ENCODE measurements at places on chromosomes 2 and 18.

- DNase-seq = no peak
Measured at GRCh38 chr2:62145478-62146100, 50.3 kb upstream of the B3GNT2 start.

DNA sequence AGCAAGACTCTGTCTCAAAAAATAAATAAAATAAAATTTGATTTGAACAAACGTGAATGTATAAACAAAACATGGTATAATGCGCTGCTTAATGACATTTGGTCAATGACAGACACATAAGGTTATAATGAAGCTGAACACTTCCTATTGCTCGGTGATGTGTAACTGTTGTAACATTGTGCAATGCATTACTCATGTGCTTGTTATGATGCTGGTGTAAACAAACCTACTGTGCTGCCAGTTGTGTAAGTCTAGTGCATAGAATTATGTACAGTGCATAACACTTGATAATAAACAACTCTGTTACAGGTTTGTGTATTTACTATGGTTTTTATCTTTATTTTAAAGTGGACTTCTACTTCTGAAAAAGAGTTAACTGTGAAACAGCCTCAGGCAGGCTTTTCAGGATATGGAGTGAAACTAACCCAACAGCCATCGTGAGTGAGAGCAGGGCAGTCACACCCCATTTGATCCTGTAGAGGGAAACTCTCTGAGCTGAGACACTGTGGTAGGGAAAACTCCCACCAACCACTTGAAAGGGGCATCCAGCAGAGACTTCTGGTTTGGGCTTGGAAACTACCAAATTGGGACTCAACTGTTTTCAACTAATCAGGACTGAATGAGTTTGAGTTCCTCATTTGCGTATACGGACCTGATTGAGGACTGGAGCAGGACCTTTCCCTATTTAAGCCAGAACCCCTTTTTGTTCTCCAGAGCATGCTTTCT is 8.7 kb upstream of the RPRD1A start:
- no peak for DNase-seq

DNA sequence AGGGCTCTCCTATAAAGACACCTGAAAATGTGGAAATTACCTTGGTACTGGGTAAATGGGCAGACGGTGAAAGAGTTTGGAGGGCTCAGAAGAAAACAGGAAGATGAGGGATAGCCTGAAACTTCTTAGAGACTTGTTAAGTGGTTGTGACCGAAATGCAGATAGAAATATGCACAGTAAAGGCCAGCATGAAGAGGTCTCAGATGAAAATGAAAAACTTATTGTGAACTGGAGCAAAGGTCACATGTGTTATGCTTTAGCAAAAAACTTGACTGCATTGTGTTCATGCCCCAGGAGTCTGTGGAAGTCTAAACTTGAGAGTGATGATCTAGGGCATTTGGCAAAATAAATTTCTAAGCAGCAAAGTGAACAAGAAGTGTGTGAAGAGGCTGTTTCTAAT is 137.1 kb downstream of the CBLN2 start:
- DNase-seq = no peak

DNA sequence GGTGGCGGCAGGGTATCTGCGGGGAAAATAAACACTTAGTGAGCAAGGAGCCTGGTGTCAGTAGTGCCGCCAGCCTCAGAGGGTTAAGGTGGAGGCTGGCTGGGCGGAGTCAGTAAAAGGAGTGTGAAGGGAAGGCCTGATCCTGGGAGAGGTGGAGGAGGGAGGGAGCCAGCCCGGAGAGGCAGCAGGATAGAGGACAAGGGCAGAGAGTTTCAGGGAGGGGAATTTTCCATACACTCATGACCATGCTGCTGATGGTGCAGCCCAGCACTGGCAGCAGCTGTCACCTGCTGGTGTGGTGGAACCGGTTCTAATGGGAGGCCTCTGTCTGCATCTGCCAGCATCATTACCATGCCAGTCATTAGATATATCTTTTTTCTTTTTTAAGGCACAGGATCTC is 2.0 kb upstream of the TEX44 start:
- no peak for DNase-seq

DNA sequence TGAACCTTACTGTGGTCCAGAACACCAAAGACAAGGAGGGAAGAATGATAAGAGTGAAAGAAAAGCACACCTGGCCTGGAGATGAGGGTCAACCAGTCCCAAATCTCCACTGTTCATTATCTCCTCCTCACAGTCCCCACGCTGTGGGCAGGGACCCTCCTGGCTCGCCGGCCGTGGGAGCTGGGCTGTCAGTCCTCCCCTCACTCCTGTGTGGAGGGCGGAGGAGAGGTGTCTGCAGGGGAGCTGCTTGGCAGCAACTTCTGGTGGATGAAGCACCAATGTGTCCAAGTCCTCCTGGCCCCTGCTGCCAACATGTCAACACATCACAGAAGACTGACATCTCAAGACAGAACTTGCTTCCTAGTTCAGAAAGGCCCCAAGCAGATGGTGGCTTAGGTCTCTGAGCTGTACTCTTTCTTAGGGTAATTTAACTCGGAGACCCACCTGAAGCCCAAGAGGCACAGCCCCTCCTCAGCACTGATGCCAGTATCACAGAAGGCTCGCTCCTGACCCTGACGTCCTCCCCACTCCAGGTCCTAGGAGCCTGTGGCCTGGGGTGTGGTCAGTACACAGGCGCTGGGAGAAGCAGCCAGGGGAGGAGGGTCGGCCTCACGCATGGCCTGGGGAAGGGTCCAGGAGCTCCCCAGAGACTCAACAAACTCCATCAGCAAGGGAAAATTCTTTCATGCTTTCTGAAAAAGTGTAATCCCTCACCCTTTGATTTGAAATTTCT is 54.5 kb downstream of the PARD6G start:
- no peak for DNase-seq

- no peak for DNase-seq
Measured at GRCh38 chr2:101265893-101266499, 13.3 kb downstream of the CNOT11 start.

DNA sequence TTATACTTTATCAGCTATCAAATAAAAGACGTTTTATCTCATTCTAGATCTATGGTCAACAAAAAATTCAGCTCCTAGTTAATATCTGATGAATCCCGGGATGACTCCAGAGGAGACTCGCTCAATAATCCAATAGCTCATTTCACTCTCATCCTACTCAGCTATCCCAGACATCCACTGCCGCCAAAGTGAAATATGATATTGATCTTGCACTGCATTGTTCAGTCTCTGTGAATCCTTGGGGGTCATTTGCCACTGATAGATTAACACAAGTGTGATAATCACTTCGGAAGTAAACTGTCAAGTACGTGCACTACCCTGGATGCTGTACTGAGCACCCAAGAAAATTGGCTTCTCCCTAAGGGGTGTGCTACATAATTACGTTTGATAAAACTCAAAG is 249.1 kb downstream of the SUCLG1 start:
- no peak for DNase-seq

DNA sequence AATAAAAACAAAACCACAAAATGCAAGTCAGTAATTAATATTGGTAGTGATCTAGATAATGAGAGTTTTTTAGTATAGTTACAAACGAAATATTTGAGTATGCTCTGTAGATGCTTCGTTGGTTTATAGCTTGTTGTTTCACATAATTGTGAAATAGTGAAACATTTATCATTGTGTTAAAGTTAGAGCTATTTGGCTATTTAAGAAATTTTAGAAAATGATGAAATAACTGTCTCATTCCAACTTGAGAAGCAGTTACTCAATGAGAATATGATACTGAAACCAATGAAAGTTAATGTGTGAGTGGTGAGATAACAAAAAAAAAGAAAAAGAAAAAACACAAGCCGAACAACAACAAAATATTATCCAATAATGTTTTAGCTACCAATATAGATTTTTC is 475.6 kb upstream of the ZEB2 start:
- DNase-seq = no peak

DNA sequence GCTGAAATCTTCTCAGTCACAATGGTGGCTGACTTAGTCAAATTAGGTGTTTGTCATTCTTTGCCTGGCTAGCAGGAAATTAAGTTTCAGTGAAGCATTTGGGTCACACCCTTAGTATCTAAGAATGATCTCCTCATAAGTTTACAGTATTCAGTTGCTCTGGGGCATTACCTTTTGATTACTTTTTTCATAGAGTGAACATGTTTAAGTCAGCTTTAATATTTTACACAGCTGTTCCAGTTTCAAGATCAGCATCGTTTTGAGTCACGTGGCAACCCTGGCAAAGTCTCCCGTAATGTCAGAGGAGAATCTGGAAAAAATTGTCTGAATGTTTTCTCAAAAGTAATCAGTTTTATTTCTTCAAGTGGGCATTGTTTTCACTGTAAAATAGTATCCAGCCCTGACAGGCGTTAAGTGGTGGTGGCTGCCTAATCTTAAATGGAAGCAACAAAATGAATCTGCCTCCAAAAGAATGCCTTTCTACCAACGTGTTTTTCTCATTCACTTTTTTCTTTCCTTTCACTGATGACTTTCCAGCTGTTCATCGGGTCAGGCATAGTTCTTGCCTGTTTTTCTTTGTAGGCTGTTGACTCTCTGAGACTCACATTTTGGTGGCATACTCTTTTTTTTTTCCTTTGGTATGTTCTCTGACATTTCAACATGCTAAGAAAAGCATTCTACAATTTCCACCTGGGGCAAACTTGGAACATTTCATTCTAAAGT is 319.6 kb upstream of the TCF4 start:
- DNase-seq = no peak

- DNase-seq = no peak
Measured at GRCh38 chr2:168645696-168646338, 156.6 kb upstream of the NOSTRIN start.

- no peak for DNase-seq
Measured at GRCh38 chr2:119224391-119225104, 914 bp downstream of the STEAP3 start.

GRCh38 chr2:226274143-226274542 is 525.5 kb downstream of the IRS1 start:
- DNase-seq = no peak

- no peak for DNase-seq
Measured at GRCh38 chr18:13313006-13313686, 94.6 kb downstream of the LDLRAD4 start.

DNA sequence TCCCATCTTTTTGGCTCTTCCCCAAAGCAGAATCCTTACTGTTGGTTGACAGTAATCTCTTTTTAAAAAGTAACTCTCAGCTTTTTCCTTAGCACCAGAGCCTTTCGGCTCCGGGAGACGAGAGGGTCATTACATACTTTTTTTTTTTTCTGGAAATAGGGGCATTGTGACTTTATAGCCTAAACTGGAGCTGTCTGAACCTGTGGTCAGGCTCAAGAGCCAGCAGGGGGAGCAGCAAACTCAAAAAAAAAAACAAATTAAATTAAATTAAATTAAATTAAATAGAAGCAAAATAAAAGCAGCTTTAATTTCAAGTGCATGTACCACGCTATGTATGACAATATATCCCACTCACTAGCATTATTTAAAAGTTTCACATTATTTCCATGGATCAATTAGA is 156.6 kb downstream of the DTNA start:
- DNase-seq = no peak

DNA sequence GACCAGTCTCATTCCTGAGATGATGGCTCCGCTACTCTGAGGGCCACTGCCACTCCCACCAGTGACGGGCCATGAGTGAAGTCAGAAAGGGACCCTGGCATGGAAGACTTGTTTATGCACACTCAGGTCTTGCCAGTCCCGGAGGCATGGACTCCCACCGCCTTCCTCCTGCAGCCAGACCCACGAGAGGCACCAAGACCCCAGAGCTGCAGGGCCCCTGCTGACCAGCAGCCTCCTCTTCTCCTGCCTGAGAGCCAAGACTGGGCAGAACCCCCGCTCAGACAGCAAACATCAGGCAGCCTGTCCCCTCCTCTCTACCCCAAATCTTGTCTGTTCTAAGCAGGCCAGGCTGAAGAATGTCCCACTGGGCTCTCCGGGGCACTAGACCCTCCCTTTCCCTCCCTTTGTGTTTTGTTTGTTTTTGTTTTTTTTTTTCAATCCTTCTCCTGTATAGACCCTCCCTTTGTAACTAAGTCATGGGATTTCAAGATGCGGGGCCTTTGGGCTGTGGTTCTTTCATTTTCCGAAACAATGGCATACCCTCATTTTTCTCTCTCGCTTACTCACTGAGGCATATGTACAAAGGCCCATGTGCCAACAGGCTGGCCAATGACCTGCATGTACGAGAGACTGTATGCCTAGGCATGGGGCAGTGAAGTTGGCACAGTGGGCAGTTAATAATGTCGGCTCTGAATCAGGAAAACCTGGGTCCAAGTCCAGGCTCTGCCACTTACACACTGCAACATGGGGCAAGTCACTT is 24.3 kb upstream of the MAPRE3 start:
- no peak for DNase-seq

- no peak for DNase-seq
Measured at GRCh38 chr2:11932048-11932512, 185.6 kb downstream of the LPIN1 start.

DNA sequence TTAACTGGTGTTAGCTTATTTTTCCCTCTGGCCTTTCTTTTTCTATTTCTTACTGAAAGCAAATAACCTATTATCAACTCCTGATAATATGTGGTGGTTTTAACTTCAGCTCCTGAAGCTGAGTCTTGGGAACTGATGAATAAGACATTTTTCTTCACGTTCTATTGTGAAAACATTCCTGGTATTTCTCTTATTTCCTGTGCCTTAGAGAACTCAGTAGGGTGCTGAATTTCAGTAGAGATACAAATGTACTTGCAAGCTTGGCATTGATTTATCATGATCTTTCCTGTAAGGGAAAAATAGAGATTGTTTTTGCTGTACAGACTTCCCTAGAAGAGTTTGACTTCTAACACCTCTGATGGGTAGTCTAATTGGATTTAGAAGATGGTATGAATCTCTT is 52.8 kb upstream of the DCC start:
- no peak for DNase-seq

- DNase-seq = no peak
Measured at GRCh38 chr18:79866889-79867574, 69.3 kb downstream of the KCNG2 start.

GRCh38 chr2:38626326-38627035 is 23.8 kb upstream of the HNRNPLL start:
- peak; percentile 16 for DNase-seq

- no peak for DNase-seq
Measured at GRCh38 chr2:159202568-159203071, 83.9 kb downstream of the WDSUB1 start.

DNA sequence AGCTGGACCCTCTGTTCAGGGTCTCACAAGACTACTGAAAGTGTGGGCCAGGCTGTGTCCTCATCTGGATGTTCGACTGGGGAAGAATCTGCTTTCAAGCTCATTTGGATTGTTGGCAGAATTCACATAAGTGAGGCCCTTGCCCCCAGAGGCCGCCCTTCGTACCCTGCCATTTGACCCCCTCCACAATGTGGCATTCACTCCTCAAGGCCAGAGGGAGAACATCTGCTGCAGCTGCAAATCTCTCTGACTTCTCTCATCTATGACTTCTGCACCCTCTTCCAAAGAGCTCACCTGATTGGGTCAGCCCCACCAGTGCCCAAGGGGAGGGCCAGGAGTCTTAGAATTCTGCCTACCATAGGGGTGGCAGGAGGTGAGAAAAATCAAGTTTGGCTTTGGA is 3.9 kb upstream of the CNDP2 start:
- DNase-seq = no peak

DNA sequence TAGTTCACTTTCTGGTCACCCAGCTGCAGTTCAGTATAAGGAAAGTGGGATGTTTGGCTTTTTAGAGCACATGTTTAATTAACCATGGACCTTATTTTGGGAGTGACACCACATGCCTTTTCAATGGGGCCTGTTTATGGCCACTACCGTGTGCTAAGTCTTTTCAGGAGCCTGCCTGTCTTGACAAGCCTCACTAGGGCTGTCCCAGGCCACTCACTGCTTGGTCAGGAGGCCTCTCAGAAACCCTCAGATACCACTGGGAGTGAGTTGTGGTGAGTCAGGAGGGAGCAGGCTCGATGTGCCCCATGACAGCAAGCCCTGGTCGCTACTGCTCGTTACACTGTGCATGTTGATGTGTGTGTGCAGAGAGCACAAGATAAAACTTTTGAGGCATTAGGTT is 123.0 kb downstream of the MAP4K4 start:
- no peak for DNase-seq
